Stimulated activated CD8-positive, alpha-beta memory T cell treated with anti-CD3 and anti-CD28 coated beads, Interleukin-15, amount 100 ng/mL, for 1 hour (primary cell): ENCODE measurements at places on chromosomes 12 and 14.

- no peak for DNase-seq
These were observed 5.2 kb downstream of the PGAM5 start for GRCh38 chr12:132715874-132716273.

- no peak for DNase-seq
These were observed 4.7 kb downstream of the ADCK1 start for GRCh38 chr14:77804592-77804991.

DNA sequence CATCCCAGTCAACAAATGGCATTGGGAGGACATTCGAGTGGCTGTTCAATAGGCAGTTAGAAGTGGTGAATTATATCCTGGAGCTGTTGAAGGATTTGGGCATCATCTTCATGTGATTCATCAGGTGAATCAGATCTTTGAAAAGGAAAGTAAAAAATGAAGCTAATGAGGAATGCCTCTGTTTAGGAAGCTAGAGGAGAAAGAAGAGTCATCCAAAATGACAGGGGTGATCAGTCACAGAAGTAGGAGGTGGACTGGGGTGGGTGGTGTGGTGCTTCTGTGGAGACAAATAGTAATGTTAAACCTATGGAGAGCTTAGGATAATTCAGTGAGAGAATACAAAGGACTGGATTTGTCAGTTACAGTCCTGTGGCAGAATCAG lies 32.7 kb downstream of the DIP2B start:
- DNase-seq, result no peak

- DNase-seq, result no peak
These were observed 20.7 kb downstream of the GCH1 start for GRCh38 chr14:54881761-54882401.

- no peak for DNase-seq
These were observed 377.9 kb downstream of the GALC start for GRCh38 chr14:87615047-87615446.

- DNase-seq, result no peak
These were observed 79.4 kb upstream of the BCL11B start for GRCh38 chr14:99351166-99352007.

GRCh38 chr12:74490390-74491064 lies 47.1 kb upstream of the ATXN7L3B start:
- DNase-seq, result no peak

DNA sequence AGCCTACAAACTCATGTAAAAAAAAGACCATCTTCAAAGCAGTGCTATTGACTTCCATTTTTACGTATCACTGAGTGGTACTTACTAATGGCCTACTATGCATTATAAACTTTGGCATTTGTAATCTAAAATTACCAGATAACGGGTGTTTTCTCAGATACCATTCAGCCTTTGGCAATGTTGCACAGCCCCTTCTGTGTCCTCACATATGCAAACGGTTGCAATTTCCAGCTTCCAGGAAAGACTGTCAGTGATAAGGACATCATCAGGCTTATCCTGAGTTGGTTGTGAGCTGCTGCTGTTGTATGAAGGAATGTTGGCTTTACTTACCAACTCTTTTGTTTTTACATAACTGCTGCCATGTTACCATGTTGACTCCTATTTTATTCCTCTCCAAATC lies 1.6 kb upstream of the SLC6A13 start:
- no peak for DNase-seq

DNA sequence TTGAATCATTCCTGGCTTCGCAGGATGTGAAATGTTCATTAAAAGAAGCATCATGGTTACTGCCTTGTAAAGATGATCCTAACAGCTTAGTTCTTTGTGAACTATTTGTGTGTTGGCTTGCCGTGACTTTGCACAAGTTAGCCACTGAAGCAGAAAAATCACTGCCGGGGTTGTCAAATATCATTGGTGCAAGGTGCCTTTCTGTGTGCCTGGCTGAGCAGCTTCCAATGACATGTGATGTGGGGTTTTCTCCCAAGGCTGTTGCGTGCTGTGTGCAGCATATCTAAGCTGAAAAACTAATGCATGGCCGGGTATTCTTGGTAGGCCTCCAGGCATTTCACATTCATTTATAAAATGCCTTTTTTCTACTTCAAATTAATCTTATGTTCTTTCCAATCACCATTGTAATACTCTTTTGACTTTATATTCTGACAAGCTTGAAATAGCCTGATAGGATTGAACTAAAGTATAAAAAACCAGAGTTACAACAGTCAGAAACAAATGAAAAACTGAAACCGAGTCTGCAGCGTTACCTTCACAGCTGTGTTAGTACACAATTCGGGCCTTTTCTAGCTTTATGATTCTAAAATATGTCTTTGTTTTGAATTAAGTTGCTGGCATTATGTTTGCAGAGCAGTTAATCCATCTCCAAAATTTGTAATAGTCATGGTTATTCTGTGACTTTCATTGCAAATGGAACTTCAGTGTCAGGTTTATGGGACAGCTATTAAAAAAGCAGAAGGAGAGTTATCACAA lies 222.1 kb downstream of the SYT1 start:
- no peak for DNase-seq
